NCI-H748 treated with DMSO at 0.1 percent for 48 hours (cell line): ENCODE measurements at places on chromosomes 3 and 15.
A peak's percentile ranks its signal among the peaks of the same experiment; 100 is the strongest.

- DNase-seq: no peak
Measured at GRCh38 chr3:189557824-189558223, 73.4 kb upstream of the TP63 start.

DNA sequence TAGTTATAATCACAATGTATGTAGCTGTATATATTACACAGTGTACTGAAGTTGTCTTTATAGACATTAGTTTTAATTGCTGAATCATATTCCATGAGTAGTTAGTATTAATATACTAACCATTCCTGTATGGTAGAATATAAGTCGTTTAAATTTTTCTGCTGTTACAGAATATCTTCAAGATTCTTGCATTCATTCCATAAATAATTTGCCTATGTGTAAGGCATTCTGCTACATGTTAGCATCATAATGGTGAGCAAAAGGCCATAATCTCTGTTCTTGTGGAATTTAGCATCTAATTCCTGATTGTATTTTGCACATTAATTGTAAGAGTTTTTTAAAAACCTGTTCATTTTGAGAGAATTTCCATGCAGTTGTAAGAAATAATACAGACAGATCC, 14.1 kb downstream of the GYG1 start:
- DNase-seq: no peak

DNA sequence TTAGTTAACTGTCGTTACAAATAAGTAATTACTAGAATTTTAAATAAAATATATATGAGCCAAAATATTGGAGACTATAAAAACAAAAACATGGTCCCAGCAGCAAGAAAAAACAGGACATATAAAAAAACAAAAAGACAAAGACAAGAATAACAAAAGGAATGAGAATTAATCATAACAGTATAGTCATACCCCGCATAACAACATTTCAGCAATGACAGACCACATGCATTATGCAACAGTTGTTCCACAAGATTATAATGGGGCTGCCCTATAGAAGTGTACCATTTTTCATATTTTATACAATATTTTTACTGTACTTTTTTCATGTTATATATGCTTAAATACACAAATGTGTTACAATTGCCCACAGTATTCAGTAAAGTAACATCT, 5.6 kb downstream of the HLTF start:
- DNase-seq: no peak

DNA sequence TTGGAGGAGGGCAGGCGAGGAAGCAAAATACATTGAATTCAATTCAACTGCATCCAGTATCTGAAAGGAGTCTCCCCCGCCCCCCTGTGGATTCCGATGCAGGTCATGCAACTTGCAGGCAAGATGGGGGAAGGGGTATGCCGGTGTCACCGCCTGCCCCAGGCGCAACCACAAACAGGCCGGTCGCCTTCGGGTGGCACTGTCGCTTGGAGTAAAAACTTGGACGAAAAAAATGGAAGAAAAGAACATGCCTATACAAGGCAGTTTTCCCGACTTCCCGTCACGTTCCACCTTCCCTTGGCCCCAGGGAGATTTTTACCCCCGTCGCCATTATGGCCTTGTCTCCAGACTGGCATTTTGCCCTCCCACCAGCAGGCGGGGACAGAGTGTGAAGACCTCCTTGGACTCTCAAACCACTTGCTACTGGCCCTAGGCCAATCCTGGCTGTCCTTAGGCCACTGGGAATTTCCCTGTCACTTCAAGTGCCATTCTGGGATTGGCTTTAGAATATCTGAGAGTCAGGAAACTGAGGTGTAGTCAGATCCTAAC, 1.6 kb upstream of the NTRK3 start:
- peak; percentile 5 for DNase-seq

DNA sequence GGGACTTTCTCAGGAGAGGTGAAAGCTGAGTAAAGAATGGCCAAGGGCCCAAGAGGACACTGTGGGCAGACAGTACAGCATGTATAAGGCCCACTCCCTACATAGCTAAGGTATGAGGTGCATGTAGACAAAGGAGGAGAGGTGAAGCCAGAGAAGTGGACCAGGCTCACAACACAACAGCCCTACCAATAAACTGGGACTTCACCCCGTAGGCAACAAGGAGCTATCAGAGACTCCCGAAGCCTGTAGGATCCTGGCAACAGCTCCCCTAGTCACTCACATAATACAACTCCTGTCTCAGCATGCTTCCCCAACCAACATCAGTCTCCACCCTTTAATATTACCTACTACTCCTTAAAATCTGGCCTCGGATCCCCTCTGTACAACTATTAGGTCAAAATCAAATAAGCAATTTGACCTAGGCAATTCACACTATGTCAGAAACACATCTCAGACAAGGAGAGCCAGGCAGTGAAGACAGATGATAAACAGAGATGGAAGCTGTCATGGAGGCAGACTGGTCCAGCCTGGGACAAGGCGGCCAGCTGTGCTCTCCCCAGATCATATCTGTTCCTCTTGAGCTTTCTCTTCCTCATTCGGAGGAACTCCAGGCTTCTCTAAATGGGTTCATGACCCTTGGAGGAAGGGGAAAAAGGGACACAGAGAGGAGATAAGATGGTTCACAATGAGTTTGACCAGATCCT, 1.4 kb downstream of the XXYLT1 start:
- no peak for DNase-seq

DNA sequence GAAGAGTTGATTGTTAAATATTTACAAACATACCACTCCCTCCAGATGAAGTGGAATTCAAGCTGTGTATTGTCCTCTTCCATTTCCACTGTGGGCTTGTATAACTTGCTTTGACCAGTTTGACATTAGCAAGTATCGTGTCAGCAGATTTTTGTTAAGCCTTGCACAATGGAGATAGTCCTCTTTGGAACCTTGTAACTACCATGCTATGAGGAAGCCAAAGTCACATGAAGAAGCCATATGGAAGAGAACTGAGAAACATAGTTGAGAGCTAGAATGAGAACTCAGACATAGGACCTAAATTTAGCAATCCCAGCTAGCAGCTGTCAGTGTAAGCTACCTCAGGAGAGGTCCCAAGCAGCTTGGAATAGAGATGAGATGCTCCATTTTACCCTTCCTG, 889.2 kb downstream of the PDCD6IP start:
- DNase-seq: no peak

DNA sequence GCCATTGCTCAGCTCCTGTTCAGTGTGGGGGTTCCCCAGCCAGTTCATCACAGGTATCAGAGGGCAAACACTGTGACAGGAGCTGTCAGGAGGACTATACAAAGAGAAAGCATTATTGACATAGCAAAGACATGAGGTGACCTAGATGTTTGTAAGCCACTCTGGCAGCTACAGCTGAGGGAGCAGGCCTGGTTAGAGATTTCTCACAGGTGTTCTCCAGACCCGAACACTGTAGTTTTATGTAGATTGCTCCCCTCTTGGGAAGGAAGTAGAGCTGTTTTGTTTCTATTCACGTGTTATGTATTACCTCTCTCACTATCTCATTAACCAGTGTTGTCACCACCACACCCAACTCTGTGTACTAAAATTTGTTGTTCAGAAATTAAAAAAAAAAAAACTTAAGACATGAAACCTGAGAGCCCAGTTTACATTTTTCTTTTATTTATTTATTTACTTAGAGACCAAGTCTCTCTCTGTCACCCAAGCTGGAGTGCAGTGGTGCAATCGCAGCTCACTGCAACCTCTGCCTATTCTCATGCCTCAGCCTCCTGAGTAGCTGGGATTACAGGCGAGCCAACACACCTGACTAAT, 123.7 kb downstream of the RBPMS2 start:
- DNase-seq: no peak

DNA sequence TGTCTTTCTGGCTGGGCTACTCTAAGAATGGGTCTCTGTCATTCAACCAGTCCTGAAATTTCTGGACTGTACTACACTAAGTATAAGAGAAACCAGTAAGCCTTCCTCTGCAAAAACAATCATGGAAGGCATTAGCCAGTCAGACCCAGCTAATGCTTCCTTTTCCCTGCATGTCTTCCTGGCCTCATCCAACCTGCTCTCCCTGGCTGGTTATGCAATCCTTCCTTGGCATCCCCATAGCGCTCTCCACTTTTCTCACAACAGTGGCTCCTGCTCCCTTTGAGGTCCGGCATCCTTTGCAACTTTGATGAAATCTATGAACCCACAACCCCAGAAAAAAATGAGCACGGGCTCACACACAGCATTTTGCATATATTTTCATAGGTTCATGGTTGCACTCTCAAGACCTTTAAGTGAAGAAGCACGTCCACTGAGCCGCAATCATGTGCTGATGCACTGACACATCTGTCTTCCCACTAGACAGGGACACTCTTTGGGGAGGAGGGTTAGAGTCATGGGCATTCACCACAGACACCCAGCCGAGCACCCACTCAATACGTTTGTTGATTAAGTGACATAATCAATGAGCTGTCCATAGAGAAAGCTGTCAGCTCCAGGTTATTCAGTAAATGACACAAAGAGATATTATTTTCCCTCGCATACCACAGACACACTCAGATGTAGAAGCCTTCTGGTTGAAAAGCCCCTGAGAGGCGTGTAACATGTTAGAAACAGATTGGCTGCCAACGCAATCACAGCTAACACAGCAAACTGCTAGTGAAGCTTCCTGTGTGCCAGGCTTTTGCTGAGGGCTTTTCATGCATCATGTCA, 66.7 kb downstream of the PLD1 start:
- DNase-seq: no peak

DNA sequence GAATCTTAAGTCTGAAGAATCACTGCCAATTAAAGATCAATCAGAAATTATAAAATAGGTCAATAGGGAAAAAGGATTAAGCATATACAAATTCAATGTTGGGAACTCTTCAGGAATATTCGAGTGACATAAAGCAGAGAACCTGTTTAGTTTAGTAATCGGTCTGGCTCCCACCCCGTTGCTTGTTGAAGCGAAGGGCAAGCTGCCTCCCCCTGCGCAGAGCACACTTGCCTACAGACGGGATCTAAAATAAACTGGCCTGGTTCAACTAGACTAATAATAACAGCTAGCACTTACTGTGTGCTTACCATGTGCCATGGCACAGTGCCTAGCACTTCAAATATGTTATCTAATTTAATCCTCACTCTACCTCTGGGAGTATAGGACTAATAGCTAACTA, 8.6 kb downstream of the SEMA6D start:
- no peak for DNase-seq

GRCh38 chr3:125179143-125179883, 33.2 kb downstream of the SLC12A8 start:
- no peak for DNase-seq

GRCh38 chr3:71600646-71601288, 17.2 kb upstream of the FOXP1 start:
- no peak for DNase-seq

DNA sequence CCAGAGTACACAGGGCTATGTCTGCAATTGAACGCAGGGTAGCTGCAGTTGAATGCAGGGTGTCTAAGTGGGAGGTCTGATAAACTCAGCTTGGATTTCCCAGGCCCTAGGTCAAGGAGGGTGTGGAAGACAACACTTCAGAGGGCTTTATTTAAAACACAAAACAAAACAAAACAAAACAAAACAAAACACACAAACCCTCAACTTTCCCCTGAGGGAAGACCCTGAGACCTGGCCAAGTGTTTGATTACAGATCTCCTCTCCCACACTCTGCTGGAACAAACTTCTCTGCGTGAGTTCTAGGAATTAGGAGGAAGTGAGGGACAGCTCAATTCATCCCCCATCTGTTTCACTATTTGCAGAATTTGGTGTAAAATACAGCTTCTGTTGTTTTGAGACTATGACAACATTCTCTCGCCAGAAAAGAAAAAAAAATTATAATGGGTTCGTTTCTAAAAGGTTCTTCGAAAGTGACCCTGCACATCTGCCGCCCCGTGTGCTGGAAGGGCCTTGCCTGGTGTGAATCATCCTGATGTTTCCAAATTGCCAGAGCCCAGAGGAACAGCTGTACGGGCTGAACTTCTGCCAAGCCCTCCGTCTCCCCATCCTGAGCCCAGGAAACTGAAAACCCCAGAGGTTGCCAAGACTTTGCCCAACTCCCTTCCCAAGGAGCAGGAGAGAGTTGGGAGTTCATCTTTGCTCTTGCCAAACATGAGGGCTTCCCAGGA, 73.3 kb upstream of the RAD18 start:
- DNase-seq: no peak

DNA sequence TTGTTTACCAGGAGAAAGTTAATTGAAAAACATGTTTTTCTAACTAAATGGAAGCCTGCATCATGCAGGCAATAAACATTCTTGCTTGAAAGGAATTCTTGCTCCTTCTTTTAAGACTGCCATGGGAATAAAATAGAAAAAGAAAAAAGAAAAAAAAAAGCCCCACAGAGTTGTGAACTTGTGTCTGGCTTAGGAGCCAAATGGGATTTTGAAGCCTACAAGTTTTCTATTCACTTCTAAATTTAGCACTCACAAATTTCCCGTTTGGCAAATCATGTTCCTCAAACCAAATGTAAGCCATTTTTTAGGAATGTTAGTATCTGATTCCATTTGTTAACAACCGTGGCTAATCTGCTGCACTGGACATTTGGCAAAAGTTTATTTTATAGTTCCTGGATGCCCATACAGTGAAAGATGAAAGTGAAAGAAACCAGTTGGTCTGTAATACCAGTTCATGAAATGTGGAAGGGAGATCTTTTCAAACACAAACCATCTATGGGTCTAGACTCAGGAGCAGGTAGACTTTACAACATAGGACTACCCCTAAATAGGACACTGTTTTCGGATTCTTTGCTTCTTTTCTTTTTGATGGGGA, 133.8 kb upstream of the GMNC start:
- DNase-seq: no peak

DNA sequence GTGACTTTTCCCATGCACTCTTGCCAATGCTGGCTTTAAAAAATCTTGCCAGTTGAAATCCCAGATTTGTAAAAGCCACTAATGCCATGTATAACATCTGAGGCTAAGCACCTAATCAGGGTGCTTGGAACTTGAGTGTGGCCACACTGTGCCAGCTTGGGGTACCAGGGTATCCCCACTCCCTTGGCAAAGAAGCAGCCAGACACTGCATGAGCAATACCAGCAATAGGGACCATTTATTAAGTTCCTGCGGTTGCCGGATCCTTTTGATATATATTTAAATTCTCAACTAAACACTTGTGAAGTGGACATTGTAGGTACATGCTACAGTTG, 2.2 kb upstream of the RHCG start:
- DNase-seq: no peak

DNA sequence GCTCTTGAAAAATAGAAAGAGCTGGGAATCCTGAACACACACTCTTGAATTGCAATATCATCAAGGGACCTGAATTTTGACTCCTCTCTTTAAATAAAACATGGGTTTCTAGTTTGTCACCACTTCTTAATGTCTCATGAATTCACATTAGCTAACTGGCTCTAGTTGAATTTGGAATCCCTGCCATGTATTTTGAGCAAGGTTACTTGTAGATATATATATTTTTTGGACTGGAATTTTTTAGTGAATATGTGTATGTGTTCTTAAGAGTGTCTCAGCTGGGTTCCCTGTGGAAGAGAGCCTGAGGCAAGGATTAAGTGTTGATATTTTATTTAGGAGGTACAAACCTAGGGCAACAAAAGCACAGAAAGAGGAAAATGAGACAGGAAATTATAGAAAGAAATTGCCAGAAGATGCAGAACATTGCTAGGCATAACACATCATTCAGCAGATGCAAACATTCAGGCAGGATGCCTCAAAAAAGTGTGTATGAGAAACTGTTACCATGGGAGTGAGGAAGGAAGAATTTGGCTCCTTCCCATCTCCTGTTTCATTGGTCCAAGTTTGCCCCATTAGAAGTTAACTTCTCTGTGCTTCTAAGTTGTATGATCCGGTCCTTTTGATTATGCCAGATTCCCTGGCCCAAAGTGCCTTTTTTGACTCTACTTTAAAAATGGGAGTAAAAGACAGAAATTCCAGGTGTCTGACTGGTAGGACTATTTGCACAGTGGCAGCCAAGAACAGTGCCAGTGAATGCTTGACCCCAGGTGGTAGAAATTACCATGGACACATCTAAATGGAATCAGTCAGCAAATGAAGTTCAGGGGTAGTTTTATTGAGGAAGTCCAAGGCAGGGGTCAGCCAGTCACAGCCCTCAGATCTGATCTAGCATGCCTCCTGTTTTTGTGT, 253.7 kb upstream of the TGFBR2 start:
- DNase-seq: peak; percentile 38
